Caco-2 (cell line): ENCODE measurements at places on chromosomes 3 and 15. TPM values are rescaled to one million over a fixed set of nuclear protein-coding genes. Genes with fewer than 3 reads are reported as not detected.

- no peak overlapping the region for H3K27ac ChIP-seq
- no peaks in the 10 kb centered on the region for H3K36me3 ChIP-seq
- no peak overlapping the region for H3K4me3 ChIP-seq
Measured at GRCh38 chr15:87939848-87940457, 316.6 kb downstream of the NTRK3 start.

GRCh38 chr15:60800299-60801072 lies 321.5 kb upstream of the ICE2 start:
- no peaks in the 10 kb centered on the region for H3K4me1 ChIP-seq
- no peak overlapping the region for H3K27ac ChIP-seq

DNA sequence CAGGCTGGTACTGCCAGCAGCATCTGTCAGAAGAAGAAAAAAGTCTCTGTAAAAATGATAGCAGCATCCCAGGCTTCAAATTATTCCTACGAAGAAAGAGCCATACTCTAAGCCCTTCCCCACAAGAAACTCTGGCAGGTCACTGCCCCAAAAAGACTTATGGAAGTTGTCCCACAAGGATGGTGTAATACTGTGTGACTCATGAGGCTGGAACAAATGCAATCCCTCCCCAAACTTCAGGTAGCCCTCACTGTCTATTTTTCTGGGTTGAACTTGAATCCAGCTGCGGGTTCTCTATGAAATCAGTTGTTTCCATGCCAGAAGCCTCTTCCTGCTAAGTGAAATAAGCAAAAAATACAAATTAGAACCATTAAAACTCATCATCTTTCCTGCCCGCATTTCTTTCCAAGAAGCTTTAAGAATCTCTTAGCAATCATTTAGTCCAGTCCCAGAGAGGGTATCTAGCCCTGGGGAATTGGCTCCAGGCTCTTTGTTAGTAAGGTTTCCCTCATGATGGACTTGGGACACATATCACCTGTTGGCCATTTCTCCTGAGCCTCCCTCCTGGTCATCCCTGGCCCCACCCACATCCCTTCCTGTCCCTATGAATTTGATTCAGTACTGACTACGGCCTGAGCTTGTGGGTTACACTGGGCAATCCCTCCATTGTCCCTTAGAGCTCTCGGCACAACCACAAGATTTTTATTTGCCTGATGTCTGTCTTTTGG lies 51.7 kb downstream of the FAM174B start:
- H3K36me3 ChIP-seq = no peaks in the 10 kb centered on the region
- no peaks in the 10 kb centered on the region for H3K4me1 ChIP-seq
- H3K27ac ChIP-seq = no peak overlapping the region
- no peaks in the 10 kb centered on the region for H3K27me3 ChIP-seq
- DNase-seq = no peak
- no peak overlapping the region for H3K4me3 ChIP-seq

DNA sequence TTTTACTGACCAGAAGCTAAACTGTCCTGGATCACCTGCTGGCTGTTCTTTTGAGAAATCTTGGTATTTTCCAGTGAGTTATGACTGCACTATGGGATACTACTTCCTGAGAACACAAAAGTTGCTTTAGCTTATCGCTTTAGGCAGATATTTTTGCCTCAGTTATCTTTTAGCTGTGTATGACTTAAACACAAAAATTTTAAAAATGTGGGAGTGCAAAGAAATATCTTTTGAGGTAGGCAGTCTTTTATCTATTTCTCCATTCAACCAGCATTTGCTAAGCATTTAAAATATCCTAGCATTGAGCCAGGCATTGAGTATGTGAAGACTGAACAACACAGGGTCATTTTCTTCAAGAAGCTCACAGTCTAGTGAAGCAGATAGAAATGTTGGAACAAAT lies 981.9 kb downstream of the FHIT start:
- H3K27ac ChIP-seq = peak overlapping the region; percentile 95
- H3K4me1 ChIP-seq = peaks cover 50% of the 10 kb centered on the region
- peak; percentile 55 for DNase-seq
- H3K4me3 ChIP-seq = no peak overlapping the region

DNA sequence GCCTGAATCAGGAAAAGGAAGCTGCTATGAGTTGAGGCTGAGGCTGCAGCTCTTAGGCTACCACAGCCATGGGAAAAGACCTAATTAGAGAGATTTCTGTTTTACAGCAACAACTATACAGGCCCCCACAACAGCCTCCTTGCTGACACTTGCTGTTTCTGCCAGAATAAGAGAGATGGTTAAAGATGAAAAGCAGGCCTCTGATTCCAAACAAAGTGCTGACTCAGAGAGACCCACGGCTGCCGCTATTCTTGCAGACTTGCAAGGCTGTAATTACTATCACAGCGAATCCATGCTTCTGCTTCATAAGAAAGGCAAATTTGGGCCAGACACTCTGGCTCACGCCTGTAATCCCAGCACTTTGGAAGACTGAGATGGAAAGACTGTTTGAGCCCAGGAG lies 41.8 kb downstream of the MCF2L2 start:
- H3K4me3 ChIP-seq = no peak overlapping the region
- H3K36me3 ChIP-seq = no peaks in the 10 kb centered on the region
- H3K4me1 ChIP-seq = 0 out of 2 replicates have a peak, but pooled peaks cover 3% of the 10 kb centered on the region
- no peak for DNase-seq
- H3K27me3 ChIP-seq = no peaks in the 10 kb centered on the region

DNA sequence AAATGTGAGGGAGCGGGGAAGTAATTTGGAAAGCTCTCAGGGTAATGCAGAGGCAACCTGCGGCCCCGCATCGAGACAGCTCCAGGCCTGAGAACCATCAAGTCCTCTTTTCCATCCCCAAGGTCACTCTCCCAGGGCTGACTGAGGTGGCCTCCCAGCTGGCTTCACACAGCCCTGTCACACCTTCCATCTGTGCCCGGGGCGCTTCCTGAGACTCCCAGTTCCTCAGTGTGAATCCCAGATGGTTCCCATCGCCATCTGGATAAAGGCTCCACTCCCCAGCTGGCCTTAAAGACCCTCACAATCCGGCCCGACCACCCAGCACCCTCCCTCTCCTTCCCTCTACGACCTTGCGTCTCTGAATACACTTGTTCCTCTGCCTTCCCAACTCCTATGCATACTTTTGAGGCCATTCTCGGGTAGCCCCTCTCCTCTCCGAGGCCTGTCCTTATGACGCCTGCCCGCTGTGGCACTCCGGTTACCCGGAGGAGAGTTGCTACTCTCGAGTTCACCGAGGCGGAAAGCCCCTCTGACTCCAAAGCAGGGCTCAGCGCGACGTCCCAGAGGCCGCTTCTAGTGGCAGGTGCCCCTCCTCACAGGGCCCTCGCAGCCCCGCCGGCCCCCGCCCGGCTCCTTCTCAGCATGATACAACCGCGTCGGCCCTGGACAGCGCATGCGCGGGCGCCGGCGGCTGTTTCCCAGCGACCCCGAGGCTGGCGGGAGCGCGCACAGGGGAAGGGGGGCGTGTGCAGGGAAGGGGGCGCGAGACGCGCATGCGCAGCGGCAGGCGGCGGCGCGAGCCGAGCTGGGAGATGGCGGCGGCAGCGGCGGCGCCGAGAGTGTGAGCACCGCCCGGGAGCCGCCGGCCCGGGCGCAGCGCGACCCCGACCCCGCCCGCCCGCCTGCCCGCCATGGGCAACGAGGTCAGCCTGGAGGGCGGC lies at the start of gene BSN:
Gene BSN (plus strand): TSS at position 786 of the 941 bp plus-strand sequence. CDS start 126 bp downstream, at position 912.
- H3K27me3 ChIP-seq = no peaks in the 10 kb centered on the region
- DNase-seq = peak; percentile 95
- H3K27ac ChIP-seq = peak within 1 kb of the TSS; percentile 76
- H3K36me3 ChIP-seq = no peaks in the 10 kb centered on the region
- peaks cover 15% of the 10 kb centered on the region; the same call in 1 of the 2 replicates for H3K4me1 ChIP-seq

DNA sequence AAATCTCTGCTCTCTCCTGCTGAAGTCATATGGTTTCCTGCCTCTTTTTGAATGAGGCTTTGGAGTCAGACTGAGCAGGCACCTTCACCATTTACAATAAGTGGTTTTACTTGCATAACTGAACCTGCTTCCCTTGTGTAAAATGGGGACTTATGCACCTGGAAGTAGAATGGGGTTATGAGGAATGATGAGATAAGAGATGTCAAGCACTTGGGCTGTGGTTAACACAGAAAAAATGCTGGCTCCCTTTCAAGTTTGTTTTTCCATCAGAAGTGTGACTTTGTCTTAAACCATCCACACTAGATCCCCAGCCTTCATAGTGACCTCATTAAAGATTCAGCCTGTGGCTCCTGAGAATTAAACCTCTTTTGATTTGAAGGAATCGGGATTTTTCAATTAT lies 5.2 kb downstream of the EXOSC7 start:
- H3K27me3 ChIP-seq = no peaks in the 10 kb centered on the region
- peaks cover 14% of the 10 kb centered on the region; the same call in 1 of the 2 replicates for H3K4me1 ChIP-seq
- DNase-seq = no peak
- no peak overlapping the region for H3K27ac ChIP-seq

DNA sequence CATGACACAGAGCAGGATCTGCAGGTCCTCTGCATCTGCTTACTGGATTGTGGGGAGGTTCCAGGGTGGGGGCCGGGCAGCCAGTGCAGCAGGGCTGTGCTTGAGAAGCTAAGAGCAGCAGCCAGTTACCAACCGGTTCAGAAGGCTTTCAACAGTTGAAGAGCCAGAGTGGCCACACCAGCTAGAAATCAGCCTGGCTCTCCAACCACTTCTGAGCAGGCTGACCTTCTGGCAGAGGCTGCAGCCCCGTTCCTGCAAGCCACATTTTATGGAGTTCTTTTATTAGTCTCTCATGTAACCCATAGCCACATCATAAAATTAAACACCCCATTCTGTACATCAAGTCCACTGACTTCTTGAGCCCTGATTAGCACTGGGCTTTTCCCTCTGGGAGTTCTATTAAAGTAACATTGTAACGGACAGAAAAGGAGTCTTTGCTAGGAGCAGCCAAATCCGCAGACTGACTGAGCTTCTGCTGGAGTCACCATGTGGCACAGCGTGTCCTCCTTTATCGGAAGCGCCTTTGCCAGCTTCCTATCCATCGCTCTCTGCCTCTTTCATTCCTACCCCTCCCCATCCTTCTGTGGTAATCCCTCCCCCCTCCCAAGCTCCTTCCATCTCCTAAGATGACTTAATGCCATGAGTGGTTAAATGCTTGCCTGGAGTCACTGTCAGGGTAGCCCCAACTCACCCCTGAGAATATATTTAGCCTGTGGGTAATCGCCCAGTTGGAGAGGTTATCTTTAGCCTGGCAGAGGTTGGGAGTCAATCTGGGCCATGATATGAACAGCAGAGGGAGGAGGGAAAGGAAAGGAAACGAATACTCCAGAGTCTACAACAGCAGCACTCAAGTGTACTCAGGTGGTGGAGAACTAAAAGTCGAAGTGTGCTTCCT lies 138.5 kb upstream of the HES1 start:
- no peak overlapping the region for H3K4me3 ChIP-seq
- no peaks in the 10 kb centered on the region for H3K27me3 ChIP-seq
- no peak for DNase-seq

- no peaks in the 10 kb centered on the region for H3K4me1 ChIP-seq
- no peak for DNase-seq
- H3K27me3 ChIP-seq = no peaks in the 10 kb centered on the region
- H3K36me3 ChIP-seq = no peaks in the 10 kb centered on the region
- H3K4me3 ChIP-seq = no peak overlapping the region
Measured at GRCh38 chr3:23068016-23068728, 135.0 kb upstream of the UBE2E2 start.

GRCh38 chr15:66701422-66702034 lies 508 bp upstream of the SMAD6 start:
- DNase-seq = peak; percentile 49
- H3K36me3 ChIP-seq = no peaks in the 10 kb centered on the region
- H3K4me3 ChIP-seq = peak overlapping the region; percentile 74
- peak overlapping the region; percentile 79 for H3K27ac ChIP-seq

- 0 out of 2 replicates have a peak, but pooled peaks cover 1% of the 10 kb centered on the region for H3K36me3 ChIP-seq
- no peaks in the 10 kb centered on the region for H3K27me3 ChIP-seq
- H3K4me1 ChIP-seq = no peaks in the 10 kb centered on the region
- H3K4me3 ChIP-seq = no peak overlapping the region
Measured at GRCh38 chr3:42780892-42781700, 8.0 kb upstream of the CCDC13 start.

- H3K27me3 ChIP-seq = no peaks in the 10 kb centered on the region
- no peaks in the 10 kb centered on the region for H3K4me1 ChIP-seq
- DNase-seq = no peak
- H3K27ac ChIP-seq = no peak overlapping the region
- H3K36me3 ChIP-seq = no peaks in the 10 kb centered on the region
- no peak overlapping the region for H3K4me3 ChIP-seq
Measured at GRCh38 chr3:36166477-36166876, 213.8 kb upstream of the STAC start.

GRCh38 chr3:88195951-88196434 lies 46.2 kb downstream of the C3orf38 start:
- H3K27me3 ChIP-seq = no peaks in the 10 kb centered on the region
- H3K27ac ChIP-seq = no peak overlapping the region
- no peak overlapping the region for H3K4me3 ChIP-seq
- H3K4me1 ChIP-seq = no peaks in the 10 kb centered on the region

DNA sequence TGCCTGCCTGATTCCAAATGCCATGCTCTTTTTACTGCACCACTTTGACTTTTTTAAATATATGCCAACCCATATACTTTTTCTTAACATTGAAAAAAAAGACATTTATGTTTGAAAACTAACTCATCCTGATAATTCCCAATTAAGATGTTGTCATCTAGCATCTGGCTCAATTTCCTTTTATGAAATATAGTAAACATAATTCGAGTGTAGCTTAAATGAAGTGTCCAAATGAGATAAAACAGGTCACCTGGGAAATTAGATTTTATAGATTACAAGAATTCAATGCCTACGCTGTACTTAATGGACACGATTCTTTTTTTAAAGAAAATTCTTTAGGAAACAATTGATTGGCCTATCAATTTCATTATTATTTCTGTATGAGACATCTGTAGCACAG lies 2.8 kb downstream of the MDFIC2 start:
- H3K4me3 ChIP-seq = no peak overlapping the region
- H3K36me3 ChIP-seq = no peaks in the 10 kb centered on the region
- no peaks in the 10 kb centered on the region for H3K4me1 ChIP-seq
- H3K27me3 ChIP-seq = no peaks in the 10 kb centered on the region

GRCh38 chr15:60408463-60408981 lies 10.7 kb upstream of the ANXA2 start:
- no peak for DNase-seq
- H3K27ac ChIP-seq = peak overlapping the region; percentile 37
- H3K27me3 ChIP-seq = no peaks in the 10 kb centered on the region
- H3K36me3 ChIP-seq = no peaks in the 10 kb centered on the region
- no peak overlapping the region for H3K4me3 ChIP-seq

GRCh38 chr15:82018201-82018600 lies 27.6 kb downstream of the MEX3B start:
- no peak overlapping the region for H3K27ac ChIP-seq
- no peaks in the 10 kb centered on the region for H3K4me1 ChIP-seq
- no peaks in the 10 kb centered on the region for H3K27me3 ChIP-seq
- no peaks in the 10 kb centered on the region for H3K36me3 ChIP-seq
- DNase-seq = no peak

- H3K27me3 ChIP-seq = no peaks in the 10 kb centered on the region
- H3K36me3 ChIP-seq = peaks cover 8% of the 10 kb centered on the region
- no peaks in the 10 kb centered on the region for H3K4me1 ChIP-seq
- H3K27ac ChIP-seq = no peak overlapping the region
Measured at GRCh38 chr15:74622758-74623157, 7.1 kb downstream of the CLK3 start.

GRCh38 chr15:49901996-49902684 lies 216.9 kb downstream of the ATP8B4 start:
- H3K27ac ChIP-seq = no peak overlapping the region
- no peaks in the 10 kb centered on the region for H3K27me3 ChIP-seq
- H3K36me3 ChIP-seq = no peaks in the 10 kb centered on the region
- no peak overlapping the region for H3K4me3 ChIP-seq

Gene BCL2A1
- not detected in 2 replicates for total RNA-seq

Gene ITIH4
- 3.7 and 4.1 TPM in 2 replicates for total RNA-seq

Gene RLBP1
- total RNA-seq = not detected in 2 replicates

Gene ATP2C1
- 64.9 and 80.4 TPM in 2 replicates for total RNA-seq

Gene TMCO5A
- total RNA-seq = not detected in 2 replicates

Gene CCDC80
- 19.4 and 26.2 TPM in 2 replicates for total RNA-seq

Gene AGBL1
- not detected in 2 replicates for total RNA-seq

Gene BSN
- total RNA-seq = 0.77 and 0.93 TPM in 2 replicates

Gene IQSEC1
- total RNA-seq = 33.7 and 40.0 TPM in 2 replicates
